Nephron progenitor cell (in vitro differentiated cells): ENCODE measurements at places on chromosomes 7 and 10.

- DNase-seq = peak; percentile 73
These were observed 997 bp upstream of the LDB1 start for GRCh38 chr10:102120991-102121738.

DNA sequence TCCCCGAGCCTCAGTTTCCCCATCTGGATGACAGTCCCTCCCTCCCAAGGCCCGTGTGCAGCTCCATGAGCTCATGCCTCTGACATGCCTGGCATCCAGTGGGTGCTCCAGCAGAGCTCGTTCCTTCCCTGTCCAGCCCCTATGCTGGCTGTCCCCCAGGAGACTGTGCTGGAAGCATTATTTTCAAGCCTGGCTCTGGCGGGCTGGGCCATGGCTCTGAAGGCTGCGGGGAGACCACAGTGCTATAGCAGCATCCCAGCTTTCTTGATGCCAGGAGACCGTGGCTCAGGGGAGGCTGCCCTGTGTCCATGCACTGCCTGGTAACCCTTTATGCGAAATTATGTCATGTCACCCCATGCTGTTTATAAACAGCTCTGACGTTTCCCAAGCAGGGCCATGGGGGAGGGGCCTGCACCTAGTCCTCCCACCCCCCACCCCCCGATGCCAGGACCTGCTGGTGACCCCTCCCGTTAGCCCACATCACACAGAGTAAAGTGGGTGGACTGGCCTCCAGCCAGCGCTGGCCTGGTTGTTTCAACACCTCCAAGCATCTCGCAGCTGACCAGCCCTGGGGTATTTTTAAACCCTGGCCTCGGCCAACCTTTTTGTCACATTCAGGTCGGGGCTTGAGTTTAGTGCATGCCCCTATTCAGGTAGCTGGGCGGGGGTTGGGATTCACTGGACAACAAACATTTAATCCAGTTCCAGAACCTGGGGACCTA is 105.9 kb upstream of the ZNF716 start:
- DNase-seq = no peak

DNA sequence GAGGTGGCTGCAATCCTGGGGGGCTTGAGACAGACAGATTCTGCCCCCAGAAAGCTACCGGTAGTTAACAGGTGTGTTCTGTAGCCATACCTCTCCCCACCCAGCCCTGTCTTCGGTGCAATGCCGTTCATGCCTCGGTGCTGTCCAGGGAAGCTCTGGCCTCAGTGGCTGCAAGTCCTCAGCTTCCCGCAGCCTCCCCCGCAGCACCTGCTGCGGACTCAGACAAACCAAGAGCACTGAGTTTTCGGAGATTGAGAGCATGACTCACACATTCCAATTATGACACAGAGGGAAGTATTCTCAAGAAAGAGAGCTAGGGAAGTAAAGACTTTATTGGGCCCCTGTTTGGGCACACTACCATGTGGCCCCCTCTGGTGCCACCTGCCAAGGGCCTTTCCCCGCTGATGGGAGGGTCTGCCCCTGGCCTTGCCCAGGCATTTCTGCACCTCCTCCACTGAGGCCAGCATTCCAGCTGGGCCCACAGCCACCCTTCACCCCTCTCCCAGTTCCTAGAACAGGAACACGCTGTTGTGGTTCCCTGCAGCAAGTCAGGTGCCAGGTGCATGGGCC is 30.2 kb upstream of the EZH2 start:
- DNase-seq = no peak

- peak; percentile 56 for DNase-seq
These were observed 58.7 kb upstream of the PRPS1L1 start for GRCh38 chr7:18086165-18087025.

- no peak for DNase-seq
These were observed 28.2 kb upstream of the ANK3 start for GRCh38 chr10:60417901-60418300.

DNA sequence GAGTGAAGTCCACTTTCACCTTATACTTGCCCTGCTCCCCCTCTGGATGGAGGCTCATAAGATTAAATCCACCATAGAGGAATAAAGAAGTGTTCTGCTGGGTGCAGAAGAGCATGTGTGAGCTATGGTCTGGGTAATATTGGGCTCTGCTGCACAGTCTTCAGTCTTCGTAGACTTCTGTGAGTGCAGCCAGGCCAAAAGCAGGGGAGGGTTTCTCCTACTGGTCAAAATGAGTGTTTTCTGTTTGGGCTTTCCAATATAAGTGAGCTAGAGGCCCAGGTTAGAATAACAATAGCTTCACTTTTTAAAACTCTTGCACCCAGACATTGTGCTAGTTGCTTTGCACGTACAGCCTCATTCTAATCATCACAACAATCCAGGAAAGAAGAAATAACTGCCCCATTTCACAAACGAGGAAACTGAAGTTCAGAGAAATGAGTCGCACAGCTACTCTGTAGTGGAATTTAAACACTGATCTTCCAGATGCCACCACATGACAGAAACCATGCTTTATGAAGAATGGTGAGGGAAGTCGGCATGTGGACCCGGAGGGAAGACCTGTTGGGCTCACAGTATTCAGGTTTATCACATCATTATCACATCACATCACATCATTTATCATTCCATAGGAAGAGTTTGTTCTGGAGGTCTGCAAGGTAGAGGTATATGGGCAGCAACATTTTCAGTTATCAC is 23.8 kb upstream of the MSMB start:
- no peak for DNase-seq

- DNase-seq = no peak
These were observed 45.6 kb downstream of the VIPR2 start for GRCh38 chr7:159098811-159099655.

- no peak for DNase-seq
These were observed 120.3 kb upstream of the PRSS1 start for GRCh38 chr7:142628945-142629344.

DNA sequence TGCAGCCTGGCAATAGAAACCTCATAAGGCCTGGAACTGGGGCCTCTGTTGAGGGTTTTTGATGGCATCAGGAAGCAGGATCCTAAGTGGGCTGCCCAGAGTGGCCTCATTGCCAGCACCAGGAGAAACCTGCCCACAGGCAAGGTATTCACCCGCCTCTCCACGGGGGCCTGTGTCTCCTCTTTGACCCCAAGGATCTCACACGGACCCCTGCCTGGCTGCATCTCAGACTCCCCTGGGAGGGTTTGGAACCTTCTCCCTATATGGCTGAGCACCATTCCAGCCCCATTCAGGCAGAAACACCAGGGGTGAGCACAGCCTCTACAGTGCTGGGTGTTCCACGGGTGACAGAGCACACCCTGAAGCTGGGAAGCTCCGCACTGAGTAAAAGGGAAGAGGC is 14.6 kb upstream of the C10orf71 start:
- no peak for DNase-seq

DNA sequence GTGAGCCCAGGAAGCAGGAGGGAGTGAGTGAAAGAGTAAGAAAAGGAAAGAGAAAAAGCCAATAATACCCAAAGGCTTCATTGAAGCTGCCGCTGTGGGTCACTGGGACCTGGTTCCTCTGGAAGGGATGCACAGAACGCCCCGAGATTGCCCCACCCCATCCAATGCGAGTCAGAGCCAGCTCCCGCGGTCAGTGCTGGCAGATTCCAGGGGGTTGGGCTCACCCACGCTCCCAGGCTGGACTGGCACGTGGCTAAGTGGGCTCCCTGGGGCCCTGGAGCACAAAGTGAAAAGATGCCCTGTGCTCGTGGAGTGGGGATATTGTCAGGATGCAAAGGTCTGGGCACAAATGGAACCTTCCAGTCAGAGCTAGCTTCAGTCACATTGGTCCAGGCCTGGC is 117.0 kb downstream of the OAT start:
- DNase-seq = no peak

DNA sequence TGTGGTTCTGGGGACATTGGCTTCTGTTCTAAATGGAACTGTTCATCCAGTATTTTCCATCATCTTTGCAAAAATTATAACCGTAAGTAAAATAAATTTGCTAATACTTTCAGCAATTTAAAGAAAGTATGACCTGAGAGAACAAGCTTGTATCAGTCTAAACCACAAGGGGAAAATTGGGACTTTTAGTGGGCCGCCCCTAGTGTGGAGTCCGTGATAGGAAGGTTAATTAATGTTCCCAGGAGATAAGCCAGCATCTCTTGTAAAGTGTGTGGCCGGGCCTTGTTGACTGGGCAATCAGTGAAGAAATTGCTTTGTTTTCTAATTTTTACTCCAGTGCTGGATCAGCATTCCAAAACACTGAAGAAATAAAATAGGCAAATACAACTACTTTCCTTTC is 83.0 kb downstream of the ABCB5 start:
- DNase-seq = no peak

DNA sequence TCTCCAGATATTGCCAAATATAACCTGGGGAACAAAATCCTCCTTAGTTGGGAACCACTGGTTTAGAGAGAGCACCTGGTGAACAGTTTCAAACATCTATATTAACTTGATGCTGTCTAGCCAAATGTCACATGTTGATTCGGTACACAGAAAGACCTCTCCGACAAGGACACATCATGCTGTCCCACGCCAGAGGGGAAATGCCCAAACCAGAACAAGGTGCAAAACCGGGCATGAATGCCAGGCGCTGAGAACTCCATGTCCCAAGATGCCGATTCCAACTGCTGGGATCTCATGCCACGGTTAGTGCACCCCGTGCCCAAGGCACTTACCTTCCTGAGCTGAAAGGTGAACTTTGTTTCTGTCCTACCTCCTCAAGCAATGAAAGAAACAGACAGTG is 100.8 kb downstream of the SFMBT2 start:
- no peak for DNase-seq

- DNase-seq = no peak
These were observed 28.7 kb upstream of the RUFY2 start for GRCh38 chr10:68435803-68436202.

DNA sequence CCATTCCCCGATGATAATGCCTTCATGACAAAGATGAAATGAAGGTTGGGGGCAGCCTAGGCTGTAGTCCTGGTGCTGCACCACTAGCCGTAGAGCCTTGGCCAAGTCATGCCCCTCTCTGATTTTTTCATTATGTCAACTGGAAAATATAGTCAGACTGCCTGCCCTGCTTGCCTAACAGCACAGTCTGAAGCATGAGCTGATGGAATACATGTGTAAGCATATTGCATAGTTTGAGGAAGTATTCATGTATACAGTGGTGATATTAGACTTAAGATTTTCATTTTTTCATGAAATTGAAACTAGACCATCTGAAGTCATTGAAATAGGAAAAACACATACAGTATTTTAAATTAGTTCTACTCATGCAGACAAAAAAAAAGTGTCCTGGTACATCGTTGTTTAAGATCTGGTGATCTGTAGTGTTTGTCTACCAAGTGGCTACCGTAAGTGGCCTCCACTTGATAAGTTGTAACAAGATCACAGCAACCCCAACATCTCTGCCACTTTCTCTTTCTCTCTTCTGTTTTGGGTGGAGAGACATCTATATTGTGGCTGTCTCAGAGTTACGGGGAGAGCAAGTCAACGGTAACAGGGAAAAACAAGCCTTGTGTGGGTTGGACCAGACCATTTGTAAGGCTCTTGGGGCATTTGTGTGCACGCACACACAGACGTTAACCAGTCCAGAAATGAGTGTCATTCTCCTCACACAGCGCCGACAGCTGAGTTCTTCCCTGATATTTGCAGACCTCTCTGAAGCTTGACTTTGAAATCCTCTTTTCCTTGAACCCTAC is 716.6 kb upstream of the GALNT17 start:
- no peak for DNase-seq

DNA sequence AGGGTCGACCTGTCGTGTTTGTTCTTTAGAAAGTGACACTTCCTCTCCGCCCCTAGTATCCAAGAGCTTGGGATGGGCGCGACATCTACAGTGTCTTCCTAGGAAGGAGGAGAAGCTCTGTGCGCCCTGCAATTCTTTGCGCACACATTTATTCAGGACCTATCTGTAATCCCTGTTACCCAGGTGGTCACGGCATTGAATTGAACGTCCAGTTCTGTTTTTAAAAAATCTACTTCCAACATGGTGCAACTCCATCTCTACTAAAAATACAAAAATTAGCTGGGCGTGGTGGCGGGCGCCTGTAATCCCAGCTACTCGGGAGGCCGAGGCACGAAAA is 606 bp upstream of the LAMB1 start:
- no peak for DNase-seq

- no peak for DNase-seq
These were observed 9.1 kb downstream of the VIM start for GRCh38 chr10:17237149-17237527.

- peak; percentile 59 for DNase-seq
These were observed 5.2 kb downstream of the EBF3 start for GRCh38 chr10:129958629-129959543.
